GM23338 (cell line): ENCODE measurements at places on chromosomes 3 and 15.

DNA sequence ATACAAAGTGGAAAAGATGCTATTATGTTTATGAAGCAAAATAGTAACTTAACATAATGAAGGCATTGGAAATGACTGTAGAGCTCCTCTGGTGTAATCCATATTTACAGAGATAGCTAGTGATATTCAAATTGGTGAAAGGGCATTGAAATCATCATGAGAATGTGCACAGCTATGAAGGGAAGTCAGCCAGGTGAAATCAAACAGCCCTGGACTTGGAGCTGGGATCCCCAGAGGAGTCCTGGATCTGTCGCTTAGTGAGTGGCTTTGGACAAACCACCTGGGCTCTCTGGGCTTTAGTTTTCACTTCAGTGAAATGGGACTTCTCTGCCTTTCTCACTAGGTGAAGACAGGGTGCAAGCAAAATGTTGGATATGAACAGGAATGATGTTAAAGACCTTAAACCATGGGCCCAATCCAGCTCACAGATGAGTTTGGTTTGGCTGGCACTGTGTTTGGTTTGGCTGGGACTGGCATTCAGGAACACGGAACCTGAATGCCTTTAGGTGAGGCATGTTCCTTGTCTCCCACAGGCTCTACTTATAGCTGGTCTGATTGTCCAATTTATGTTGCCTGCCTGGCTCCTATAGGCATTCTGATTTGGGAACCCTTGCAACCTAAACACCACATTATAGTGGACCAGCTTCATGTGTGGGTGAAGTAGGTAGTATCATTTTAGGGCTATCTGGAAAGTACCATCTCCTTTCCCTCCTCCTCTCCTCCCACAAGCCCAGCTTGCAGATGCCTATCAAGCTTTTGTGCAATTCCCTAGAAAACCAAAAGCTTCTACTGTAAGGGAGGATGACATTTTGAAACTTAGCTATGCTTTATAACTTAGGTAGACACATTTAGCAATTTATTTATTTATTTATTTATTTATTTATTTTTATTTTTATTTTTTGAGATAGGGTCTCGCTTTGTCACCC lies 110.6 kb upstream of the TNFAIP8L3 start:
- DNase-seq: no peak

DNA sequence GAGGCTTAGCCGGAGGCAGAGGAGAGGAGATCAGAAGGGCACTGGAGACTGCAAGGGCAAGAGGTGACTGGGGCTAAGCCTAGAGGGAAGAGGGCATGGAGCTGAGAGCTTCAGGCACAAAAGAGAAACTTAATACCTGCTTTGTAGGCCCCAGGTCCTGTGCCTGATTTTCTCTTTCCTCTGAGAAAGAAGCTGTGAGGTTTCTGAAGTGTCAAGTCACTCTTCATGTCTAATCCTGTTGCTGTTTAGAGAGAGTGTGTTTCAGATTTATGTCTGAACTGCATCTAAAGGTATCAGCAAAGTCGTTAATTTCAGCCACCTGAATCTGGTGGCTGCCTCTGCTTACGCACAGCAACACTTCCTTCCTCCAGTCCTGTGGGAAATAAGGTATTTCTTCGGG lies 106.9 kb upstream of the RNU6-1 start:
- peak; percentile 17 for DNase-seq

DNA sequence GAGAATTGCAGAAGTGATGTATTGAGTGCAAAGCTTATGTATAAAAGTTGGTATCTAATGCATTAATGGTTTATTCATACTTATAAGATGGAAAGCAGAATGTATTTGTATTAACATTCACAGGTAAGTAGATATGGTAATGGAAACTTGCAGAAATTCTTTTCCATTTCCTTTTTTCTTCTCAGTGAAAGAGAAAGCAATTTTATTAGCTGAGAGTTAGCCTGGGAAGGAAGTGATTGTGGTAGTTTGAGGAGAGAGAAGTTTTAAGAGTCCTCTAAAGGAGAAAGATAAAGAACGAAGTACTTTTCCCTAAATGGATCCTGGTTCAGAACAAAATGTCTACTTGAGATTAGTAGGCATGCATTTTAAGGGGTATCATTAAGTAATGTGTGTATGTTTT lies 60.1 kb upstream of the OSTN start:
- no peak for DNase-seq

- DNase-seq: no peak
These were observed 22.0 kb downstream of the USP3 start for GRCh38 chr15:63526401-63526800.

- no peak for DNase-seq
These were observed 142.5 kb upstream of the MBNL1 start for GRCh38 chr3:152126260-152126659.

GRCh38 chr15:94238539-94239118 lies 7.3 kb downstream of the MCTP2 start:
- no peak for DNase-seq

- DNase-seq: no peak
These were observed 113.9 kb upstream of the MANF start for GRCh38 chr3:51271172-51271571.

- no peak for DNase-seq
These were observed 2.6 kb downstream of the TSEN2 start for GRCh38 chr3:12486916-12487315.

DNA sequence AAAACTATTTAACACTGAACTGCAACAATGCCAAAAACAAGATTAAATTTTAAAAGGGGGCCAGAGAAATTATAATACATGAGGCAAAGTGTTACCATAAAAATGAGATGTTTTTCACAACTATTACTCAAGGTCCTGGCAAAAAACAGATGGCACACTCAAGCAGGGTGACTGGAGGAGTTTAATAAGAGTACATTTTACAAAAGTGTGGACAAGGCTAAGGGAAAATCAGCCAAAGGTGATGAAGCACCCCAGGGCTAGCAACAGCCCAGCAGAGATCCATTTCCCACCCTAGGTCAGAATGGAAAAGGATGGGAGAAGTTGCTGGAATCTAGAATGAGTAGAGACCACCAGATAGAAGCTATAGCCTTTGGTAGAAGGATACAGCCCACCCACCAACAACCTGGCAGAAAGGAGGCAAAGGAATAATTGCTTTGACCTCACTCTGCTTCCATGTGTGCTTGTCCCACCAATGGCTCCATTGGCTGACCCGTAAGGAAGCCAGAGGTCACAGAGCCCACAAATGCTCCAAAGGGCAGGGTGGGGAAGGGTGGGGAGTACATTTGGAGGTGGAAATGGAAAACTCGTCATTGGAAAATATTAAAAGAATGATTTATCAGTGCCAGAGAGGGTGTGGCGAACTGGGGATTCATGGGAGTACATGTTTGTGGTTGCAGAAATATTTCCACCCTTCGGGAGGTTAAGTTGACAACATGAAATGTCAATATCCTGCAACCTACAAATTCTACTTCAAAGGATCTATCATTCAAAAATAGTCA lies 161.0 kb upstream of the UBE2E2 start:
- no peak for DNase-seq

DNA sequence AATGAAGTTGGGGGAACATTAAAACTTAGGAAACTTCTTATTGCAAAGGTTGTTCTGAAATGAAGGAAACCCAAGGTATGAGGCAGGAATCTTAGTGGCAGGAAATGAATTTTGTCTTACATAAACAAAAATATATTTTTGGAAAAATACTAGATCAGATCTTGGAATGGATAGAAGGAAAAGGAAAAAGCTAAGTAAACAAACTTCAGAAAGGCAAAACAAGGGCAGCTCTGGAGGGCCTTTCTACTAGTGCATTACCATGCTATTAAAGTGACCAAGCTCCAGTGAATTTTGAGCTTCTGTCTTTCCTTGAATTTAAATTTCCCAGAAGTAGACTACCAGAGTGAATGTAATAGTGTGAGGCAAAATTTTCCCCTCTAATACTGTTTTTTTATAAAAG lies 13.6 kb downstream of the ARL6 start:
- DNase-seq: no peak

DNA sequence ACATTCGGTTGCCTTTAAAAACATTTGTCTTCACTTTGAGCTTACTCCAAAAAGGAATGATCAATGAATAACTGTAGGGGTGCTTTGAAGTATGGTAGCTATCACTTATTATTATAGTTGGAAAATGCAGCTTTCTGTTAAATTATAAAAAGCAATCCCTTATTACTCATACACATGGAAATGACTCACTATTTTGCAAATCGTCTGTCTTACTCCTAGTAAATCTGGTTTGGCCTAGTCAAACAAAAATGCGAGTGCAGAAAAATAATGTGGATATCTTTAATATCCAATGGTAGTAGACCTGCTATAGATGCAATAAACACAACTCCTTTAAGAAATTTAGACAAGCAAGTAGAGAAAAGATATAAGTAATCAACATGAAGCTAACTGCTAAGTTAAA lies 112.5 kb downstream of the ZIC1 start:
- no peak for DNase-seq

GRCh38 chr3:175381685-175382084 lies 522.6 kb downstream of the NAALADL2 start:
- DNase-seq: no peak

DNA sequence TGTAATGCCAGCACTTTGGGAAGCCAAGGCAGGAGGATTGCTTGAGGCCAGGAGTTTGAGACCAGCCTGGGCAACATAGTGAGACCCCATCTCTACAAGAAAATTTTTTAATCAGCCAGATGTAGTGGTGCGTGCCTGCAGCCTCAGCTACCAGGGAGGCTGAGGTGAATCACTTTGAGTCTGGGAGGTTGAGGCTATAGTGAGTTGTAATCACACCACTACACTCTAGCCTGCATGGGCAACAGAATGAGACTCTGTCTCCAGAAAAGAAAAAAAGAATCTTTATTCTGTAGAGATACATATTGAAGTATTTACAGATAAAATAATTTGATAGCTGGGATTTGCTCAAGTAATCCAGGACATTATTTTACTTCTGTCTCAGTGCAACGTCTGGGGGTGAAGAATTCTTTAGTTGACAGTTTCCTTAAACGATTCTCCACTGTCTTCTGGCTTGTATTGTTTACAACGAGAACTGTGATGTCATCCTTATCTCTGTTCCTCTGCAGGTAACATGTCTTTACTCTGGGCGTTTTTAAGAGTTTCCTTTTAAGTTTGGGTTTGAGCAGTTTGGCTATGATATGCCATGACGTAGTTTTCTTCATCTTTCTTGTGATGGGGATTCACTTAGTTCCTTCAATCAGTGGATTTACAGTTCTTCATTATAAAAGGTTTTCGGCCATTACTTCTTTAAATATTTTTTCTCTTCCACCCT lies 26.3 kb downstream of the KPNA1 start:
- no peak for DNase-seq

- no peak for DNase-seq
These were observed 19.1 kb upstream of the RPL22L1 start for GRCh38 chr3:170889132-170889531.

DNA sequence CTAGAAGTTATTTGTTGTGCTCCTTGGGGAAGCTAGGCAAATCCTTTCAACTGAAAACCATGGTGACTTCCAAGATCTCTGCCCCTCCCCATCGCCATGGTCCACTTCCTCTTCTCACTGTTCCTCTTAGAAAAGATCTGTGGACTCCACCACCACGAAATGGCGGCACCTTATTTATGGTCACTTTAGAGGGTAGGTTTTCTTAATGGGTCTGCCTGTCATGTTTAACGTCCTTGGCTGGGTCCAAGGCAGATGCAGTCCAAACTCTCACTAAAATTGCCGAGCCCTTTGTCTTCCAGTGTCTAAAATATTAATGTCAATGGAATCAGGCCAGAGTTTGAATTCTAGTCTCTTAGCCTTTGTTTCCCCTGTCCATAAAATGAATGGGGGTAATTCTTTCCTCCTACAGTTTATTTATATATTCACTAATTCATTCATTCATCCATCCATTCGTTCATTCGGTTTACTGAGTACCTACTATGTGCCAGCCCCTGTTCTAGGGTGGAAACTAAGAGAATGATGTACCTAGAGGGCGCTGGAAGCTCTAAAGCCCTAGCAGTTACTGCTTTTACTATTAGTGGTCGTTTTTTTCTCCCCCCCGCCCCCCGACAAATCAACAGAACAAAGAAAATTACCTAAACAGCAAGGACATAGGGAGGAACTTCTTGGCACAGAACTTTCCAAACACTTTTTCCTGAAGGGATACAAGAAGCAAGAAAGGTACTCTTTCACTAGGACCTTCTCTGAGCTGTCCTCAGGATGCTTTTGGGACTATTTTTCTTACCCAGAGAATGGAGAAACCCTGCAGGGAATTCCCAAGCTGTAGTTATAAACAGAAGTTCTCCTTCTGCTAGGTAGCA lies 657 bp downstream of the PATL2 start:
- peak; percentile 40 for DNase-seq

GRCh38 chr3:148828136-148828690 lies 602 bp downstream of the CPB1 start:
- no peak for DNase-seq

DNA sequence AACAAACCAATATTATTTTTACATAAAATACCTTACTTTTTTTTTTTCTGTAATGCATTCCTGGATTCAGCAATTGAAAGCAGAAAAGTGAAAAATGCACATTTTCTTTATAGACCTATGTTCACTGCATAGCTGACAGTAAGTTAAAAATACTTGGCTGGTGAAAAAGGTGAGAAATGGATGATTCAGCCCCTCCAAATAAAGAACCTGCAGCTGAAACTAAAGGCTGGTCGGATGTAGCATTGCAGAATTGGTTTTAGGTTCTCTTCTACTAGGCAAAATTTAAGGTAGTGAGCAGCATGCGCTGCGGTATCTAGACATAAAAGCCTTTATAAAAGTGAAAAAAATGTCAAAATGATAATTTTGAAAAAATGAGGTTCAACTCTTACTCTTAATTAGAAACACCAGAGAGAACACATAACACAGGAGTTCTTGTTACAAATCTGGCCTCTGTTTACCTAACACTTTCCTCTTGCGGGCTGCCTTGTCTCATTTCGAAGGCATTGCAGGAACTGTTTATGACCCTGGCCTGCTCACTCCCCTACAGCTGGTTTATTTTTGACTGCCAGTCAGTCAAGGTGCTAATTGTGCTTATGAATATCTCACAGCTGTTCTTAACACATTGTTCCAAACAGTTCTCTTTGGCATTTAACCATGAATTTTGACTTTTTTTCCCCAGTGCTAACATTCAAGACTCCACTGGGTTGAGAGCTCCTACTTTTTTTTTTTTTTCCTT lies 455.4 kb upstream of the TBL1XR1 start:
- no peak for DNase-seq

DNA sequence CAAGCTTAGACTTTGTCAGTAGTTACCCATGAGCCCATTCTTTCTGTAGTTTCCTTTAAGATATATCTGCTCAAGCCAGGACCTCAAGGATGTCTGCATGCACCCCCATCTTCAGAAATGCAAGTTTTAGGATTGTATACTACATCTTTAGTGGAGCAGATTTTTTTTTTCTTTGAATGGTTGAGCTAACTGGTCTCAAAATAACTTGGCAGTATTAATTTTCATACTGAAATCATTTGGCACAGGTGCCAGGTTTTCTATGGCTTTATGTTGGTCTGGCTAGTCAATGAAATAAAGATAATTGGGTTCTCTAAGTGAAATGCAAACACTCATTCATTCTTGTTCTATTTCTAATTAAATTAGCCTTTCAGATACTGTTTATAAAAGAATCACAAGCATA lies 108.9 kb downstream of the ATG7 start:
- DNase-seq: no peak

DNA sequence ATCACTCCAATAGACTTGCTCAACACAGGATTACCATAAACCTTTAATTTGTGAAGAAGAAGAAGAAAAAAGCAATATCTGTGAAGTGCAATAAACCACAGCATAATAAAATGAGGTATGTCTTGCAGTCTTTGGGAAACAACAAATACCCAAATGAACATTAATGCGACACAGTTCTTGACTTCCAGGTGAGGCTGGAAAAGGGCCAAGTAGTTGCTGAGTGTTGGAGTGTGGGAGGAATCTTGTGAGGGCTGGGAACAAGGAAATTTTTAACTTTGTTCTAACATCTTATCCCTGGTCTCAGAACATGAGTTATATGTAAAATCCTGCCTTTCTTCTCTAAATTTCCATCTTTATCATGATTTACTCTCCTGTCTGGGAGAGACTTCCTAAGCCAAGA lies 206.5 kb downstream of the DTWD1 start:
- no peak for DNase-seq
